T-helper 1 cell (primary cell): ENCODE measurements at places on chromosomes 3 and 15.

- DNase-seq = no peak
These were observed 6.0 kb downstream of the SPATA12 start for GRCh38 chr3:57066471-57066870.

- DNase-seq = no peak
These were observed 160.5 kb upstream of the CHRNA7 start for GRCh38 chr15:31869686-31870307.

DNA sequence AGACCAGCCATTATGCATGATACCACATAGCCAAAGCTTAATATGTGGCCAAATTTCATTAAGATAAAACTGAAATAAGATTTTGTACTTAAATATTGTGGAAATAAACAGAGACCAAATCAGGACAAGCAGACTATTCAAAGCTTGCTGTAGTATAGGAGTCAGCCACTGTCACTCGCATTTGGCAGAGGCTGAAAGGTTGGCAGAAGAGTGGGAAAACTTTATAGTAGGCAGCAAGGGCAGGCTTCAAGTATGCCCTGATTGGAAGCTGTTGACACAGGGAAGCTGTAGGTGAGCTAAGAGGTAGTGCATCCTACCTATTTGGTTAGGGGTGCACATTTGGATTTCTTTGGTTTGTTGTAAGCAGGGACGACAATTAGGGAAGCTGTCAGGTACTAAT, 202.5 kb upstream of the PDZRN3 start:
- no peak for DNase-seq

GRCh38 chr15:93566762-93567161, 477.8 kb upstream of the RGMA start:
- DNase-seq = peak; percentile 32

DNA sequence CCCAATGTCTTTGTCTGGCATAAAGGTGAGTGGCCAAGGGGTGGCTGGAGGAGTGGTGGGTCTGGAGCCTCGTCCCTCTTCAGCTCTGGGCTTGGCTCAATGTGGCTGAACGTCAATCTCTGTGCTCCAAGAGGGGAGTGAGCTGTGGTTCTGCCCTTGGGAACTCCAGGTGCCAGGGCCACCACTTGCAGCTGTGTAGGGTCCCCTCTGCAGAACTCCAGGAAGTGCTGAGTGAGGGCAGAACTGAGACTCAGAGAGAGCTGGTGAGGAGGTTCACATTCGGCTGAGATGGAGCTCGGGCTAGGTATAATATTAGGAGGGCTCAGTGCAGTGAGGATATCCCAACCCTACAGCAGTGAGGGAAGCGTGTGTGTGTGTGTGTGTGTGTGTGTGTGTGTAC, 11.6 kb downstream of the DUOX1 start:
- no peak for DNase-seq

DNA sequence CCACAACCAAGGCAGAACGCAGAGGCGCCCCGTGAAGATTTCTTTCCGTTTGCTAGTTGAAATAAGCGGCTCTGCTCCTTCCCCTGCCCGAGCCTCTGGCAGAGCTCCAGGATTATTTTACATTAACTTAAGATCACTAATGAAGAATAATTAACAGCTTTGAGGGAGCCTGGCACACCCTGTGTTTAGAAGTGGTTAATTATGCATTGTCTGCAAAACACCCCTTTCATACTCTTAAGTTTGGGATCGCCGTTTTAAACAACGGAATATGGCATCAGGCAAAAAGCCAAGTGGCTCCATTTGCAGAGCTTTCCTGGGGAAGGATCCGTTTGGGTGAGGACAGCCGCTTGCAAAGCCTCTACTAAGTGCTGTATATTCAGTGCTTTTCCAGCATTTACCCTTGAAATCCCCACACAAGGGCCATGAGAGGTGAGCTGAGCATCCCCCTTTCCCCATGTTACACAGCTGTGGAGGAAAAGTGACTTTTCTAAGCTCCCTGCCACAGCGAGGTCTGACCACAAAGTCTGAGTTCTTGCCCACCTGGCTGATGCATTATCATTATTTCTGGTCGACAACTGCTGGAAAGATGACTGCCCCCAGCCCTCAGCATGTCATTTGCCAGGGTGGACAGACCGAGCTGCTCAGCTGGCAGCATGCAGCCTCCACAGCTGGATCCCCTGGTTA, 33.9 kb downstream of the IQSEC1 start:
- no peak for DNase-seq

DNA sequence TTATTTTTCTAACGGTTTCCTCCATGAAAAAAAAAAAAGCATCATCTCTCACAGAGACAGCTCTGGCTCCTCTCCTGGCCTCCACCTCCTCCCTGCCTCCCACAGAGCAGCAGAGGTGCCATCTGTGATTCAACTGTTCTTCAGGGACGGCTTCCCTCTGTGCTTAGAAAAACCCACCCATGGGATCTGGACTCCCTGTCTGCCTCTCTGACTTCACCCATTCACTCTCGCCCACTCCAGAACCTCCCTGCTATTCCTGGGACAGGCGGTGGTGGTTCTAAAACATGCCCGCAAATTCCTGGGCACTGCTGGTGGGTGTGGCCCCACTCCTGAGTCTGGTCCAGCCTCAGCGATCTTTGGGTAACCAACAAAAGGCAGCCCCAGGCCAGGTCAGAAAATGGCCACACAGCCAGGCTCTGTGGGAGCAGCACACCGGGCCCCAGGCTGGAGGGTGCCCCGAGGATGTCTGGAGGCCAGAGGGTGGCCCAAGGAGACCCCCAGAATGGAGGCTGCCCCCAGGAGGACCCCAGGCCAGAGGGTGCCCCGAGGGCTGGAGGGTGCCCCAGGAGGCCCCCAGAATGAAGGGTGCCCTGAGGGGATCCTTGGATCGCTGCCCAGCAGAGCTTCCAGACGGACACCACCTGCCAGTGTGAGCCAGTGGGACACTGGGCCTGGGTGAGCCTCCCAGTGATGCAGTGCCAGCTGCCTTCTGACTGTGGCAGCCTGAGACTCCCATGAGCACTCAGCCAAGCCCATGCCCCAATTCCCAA, 2.6 kb upstream of the CHST13 start:
- no peak for DNase-seq

DNA sequence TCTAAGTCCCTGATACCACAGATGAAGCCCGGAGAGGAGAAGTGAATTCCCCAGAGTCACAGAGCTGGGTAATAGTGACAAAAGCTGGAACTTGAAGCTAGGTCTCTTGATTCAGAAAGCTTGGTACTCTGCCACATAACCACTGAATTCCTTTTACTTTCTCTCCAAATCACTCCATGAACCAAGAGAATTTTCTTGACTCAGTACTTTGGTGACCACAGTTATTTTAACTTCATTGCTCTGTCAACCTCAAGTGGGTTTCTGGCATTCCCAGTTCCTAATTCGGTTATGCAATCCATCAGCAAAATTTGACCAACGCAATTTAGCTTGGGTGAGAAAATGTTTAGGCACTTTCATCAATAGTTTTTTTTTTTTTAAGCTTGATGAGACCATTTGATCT, 61.0 kb upstream of the PPARG start:
- no peak for DNase-seq

DNA sequence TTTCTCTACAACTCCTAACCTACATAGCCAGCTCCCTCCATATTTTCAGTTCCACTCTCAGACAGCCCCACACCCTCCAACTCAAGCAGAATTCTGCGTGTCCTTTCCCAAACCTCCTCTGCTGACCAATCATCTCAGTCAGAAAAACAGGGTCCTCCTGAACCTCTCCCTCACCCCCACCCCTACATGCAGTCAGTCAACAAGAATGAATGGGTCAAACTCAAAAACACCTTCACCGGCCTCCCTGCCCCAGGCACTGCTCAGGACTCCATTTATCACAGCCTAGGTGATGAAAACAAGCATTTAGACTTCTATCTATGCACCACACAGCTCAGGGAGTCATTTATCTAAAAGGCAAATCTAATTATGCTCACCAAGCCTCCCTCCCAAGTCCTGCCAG, 32.4 kb downstream of the MYL3 start:
- DNase-seq = no peak

DNA sequence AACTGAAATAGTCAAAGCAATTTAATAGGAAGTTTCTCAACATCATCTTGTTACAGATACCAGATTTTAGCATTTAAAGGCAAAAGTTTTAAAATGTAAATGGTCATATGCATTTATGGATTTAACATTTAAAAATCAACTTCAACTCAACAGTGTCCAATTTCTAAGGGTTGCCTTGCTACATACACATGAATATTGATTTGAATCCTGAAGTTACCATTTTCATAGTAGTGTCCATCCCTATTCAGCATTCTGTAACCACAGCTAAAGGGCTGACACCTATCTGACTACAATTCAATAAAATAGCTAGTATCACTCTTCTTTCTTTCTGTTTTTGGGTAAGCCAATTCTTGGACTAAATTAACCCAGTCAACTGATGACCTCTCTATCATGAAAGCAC, 164.0 kb upstream of the CFAP20DC start:
- DNase-seq = no peak

DNA sequence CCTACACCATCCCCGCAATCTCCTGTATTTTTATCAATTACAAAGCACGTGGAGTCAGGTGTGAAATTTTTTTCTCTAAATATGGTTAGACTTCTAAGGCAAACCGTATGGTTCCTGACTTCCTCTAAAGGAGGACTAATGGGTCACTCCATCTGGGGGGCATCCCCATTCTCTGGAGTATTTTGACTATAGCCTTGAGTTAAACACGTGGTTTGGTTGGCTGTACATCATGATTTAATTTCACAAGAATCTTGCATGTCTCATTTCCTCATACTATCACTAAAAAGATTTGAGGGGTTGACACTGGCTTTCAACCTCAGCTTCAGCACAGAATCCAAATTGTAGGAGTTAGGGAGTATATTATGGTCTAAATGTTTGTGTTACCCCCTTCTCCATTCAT, 25.3 kb upstream of the ZNF770 start:
- no peak for DNase-seq
